OCI-M1 (cell line): ENCODE measurements at places on chromosomes 4 and X.

DNA sequence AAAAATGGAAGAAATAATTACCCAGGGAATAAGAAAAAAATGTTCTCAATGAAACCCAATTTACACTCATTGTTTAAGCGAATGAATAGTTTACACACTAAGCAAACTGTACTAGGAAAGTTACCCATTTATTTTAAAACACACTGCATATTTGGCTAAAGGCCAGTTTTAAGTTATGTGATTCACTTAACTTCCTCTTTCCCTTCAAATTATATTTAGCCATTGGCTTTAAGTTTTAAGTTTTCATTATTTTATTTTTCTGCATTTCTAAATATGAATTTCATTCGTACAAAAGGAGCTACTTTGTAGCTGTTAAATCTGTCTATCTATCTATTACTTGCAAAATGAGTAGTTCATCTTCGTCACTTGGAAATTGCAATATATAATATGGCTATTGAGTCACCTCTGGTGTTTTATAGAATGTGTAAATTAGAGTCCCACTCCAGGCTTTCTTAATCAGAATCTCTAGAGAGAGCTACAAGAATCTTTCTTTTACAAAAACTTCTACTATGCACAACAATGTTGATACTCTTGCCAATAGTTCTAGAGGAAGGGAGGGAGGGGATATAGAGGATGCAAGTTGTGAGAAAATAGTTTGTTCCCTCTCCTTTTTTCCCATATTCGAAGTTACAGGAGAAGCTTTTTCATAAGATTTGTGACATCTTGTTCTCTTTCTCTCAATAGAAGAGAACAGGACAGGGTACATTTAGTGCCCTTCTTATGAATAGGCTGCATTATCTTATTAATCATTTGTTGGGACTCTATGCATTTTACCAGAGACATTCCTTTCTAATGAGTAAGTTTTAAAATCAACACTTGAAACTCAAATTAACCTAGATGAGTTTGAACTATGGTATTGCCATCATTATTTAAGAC lies 41.8 kb downstream of the SULT1B1 start:
- DNase-seq, result peak; percentile 67

GRCh38 chr4:39698424-39699009 lies 581 bp downstream of the UBE2K start:
- DNase-seq, result peak; percentile 74

GRCh38 chr4:1198098-1198844 lies 25.9 kb upstream of the SPON2 start:
- no peak for DNase-seq

GRCh38 chrX:32448945-32449344 lies 762.4 kb downstream of the DMD start:
- peak; percentile 64 for DNase-seq
